ENCODE measurements at places on chromosomes 2 and 18.

- peak; percentile 81 for DNase-seq
These were observed 36.8 kb upstream of the IGFBP2 start for GRCh38 chr2:216596236-216596979.

- no peak for DNase-seq
These were observed 98.2 kb upstream of the SLC8A1 start for GRCh38 chr2:40550085-40550484.

DNA sequence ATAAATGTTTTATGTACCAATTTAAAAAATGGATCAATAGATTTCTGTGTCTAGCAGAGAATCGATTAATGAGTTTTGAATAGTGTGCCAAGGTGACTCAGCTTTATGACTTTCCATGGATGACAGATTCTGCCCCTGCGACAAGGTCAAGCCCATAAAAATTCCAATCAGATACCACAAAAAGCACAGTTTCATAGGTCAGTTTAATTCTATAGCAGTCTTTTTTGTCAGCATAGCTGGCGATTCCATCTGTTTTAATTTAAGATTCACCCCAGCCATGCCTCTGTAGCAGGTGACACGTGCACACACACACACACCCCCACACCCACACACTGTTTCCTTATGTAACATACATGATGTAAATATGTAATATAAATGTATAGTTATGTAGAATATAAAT, 28.9 kb downstream of the RAB31 start:
- no peak for DNase-seq

DNA sequence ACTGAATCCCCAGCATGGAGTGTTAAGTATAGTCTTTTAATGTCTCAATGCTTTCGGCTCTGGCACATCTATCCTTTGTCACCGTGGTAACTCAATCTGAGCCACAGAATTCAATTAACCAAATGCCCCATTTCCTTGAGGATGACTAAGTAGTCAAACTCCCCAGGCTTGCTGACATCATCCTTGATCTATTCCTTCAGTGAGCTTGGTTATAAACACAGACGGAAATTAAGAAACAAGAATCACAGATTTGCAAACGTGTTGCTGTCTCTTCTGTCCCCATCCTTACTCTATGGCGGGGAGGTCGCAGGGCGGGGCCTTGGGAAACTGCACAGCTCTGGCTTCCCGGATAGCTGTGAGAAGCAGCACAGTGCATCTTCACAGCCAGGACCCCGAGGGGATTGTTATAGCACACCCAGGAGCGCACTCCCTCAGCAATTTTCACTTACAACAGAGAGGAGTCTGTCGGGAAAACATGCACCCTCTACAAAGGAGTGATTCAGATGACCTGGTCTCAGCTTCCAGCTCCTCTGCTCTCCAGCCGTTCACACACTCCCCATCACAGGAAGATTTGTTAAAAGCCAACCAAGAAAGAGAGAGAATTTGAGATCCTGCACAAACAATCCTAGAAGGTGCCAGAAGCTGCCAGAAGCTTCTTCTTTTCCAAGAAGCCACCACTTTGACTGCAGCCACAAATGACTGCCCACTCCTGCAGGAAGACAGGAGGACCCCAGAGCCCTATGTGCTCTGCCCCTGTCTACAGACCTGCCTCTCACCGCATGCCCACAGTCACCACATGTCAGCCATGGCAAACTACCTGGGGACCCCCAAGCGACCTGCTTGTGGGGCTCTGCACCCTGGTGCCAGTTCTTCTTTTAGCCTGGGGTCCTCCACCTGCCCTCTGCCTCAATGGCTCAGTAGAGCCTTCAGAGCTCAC, 44.9 kb upstream of the YWHAQ start:
- DNase-seq, result peak; percentile 68

GRCh38 chr2:65081232-65081685, 25.0 kb downstream of the CEP68 start:
- DNase-seq, result no peak

DNA sequence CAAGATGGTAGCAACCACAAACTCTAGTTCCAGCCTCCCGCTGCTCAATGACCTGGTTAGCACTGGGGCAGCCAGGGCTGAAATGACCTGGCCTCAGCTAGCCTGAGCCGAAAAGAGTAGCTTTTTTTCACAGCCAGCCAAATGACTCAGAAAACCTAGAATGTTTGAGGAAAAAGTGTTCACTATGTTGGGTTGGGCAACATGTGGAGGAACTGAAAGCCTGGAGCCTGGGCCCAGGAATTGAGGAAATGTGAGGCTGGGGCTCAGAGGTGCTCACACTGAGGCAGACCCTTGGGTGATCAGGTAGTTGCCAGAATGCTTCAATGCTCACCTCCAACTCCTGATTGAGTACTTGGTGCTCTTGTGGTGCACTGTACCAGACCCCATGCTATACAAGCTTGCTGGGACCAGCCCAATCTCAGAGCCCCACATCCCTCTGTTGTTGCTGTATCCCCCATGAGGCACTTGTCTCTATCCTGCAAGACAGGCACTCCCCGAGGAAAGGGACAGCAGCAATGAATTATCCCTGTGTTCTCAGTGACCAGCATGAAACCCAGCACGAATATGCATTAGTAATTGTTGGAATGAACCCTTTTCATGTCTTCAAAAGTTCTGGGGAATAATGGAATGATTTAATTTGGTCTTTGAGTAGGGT, 116.2 kb downstream of the USP34 start:
- no peak for DNase-seq

DNA sequence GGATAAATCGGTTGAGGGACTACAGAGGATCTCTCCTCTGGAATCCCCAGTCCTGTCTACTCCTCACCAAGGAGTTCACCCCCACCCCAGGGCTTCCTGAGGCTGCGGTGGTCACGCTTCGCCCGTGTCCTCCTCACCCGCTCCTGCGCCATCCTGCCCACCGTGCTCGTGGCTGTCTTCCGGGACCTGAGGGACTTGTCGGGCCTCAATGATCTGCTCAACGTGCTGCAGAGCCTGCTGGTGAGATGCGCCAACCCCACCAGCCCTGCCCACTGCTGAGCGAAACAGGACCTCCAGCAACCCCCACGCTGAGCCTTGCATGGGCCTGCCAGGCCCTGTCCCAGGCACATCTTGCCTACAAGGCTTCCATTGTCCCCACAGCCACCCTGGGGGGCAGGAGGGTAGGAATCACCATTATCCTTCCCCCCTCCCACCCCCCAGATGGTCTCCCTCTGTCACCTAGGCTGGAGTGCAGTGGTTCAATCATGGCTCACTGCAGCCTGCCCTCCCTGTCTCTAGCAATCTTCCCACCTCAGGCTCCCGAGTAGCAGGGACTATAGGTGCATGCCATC, 6.7 kb upstream of the CTDSP1 start:
- DNase-seq, result no peak

DNA sequence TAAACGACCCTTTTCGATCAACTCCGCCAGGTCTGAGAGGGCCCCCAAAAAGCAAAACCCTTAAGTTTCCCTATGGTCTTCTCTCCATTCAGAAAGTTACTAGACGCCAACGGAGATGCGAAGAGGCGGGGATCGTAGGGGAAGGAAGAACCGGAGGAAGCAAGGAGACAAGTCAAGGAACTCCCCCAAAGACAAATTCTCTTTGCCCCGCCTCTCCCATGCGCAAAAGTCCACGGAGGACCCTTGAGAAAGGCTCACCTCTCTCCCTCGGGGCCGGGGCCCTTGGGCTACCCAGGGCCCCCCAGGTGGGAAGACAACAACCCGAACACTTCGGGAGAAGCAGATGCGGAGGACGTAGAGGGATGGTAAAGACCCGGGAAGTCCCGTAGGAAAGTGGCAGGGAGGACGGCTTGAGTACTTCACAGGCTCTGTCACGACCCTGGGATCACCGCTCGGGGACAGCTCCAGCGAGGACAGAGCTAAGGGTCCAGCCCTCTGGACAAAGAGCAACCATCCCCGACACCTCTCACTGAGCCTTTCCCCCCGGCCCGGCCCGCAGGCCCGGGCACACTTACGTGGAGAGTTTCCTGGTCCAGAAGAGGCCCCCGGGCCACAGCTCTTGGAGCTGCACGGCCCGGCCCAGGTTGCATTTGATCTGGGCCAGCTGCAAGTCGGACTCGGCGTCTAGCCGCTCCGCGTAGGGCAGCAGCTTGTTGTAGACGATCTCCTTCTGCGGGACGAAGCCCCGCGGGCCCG, 647 bp downstream of the PSME4 start:
- DNase-seq, result peak; percentile 51

DNA sequence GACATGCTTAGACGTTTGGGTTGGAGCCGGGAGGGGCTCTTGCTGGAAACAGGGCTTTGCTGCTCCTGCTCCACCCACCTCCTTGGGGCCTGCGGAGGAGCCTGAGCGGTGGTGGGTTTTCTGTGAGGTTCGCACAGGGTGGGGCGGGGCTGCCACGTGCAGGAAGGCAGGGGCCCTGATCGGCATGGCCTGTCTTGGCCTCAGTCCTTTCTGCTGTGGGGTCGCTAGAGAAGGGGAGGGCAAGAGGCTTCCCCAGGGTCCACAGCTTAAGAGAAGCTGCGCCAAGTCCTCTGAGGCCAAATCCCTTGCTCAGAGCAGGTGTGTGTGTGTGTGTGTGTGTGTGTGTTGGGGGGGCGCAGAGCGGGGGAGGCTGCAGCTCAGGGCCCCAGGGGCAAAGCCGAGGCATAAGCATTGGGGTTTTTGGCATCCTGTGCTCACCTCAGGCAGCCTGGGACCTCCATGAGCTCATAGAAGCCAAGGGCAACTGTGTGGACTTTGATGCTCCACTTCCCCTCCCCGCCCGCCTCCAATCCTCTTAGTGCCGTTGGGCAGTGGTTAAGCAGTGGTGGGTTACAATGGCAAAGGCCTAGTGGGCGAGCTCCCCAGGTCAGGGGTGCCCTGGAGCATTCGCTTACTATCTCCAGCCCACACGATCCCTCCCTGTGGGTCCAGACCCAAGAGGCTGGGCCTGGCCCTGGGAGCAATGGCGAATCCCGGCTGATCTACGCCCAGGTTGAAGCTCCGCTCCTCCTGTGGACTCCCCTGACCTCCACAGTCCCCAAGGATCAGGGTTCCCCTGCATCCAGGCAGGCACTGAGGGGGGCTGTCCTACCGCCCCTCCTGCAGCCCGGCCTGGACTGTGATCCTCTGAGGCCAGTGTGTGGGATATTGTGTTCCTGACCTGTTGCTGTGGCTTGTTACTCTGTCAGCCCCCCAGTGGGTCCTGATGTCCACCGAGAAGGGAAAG, 28.9 kb downstream of the TOGARAM2 start:
- DNase-seq, result no peak

GRCh38 chr18:73419531-73419930, 551.7 kb upstream of the NETO1 start:
- no peak for DNase-seq

GRCh38 chr2:218236829-218237228, 19.8 kb downstream of the ARPC2 start:
- no peak for DNase-seq

GRCh38 chr2:150432312-150432625, 55.2 kb downstream of the RND3 start:
- DNase-seq, result no peak

GRCh38 chr2:73642338-73643018, at the start of gene NAT8:
TSS of gene NAT8 (minus strand) at chr2:73642422. CDS start at chr2:73641628, 794 bp downstream.
- no peak for DNase-seq

DNA sequence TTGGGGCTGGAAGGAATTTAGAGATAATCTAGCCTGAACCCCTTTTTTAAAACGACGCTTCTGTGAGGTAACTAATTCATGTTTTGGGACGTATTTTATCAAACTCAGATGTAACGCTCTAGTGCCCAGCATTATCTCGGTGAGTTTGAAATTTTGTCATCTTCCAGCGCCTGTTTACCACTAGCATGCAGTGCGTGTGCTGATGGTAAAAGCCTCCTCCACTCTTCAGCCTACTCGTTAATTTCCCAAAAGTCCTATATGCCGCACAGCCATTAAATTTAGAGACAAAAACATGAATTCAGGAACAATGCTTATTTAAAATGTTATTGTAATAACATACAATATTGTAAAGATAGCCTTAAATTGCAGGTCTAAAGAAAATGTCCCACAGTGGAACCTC, 2.8 kb downstream of the ZCCHC2 start:
- DNase-seq, result peak; percentile 14

DNA sequence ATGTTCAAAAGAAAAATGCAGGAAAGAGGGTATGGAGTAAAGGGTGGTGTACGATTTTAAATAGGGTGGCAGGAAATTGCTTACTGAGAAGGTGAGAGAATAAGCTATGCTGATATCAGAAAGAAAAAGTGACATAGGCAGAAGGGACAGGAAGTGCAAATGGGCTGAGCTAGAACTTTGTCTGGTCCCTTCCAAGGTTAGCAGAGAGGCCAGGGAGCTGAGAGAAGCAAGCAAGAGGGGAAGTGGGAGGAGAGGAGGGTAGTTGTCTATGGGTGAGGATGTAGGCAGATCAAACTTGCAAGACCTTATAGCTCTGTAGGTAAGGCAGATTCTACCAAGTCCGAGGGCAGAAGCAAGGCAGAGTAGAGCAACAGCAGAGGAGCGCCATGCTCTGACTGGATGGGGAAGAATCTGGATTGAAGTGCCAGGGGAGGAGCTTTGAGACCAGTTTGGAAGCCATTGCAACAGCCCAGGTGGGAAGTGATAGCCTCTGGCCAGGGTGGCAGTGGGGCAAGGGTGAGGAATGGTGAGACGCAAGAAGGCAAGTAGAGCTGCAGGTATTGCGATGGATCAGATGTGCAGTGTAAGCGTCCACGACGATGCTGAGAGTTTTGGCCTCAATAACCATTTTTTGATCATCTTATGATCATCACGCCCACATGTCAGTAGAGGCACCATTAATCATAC, 134.4 kb upstream of the APCDD1 start:
- DNase-seq, result no peak

DNA sequence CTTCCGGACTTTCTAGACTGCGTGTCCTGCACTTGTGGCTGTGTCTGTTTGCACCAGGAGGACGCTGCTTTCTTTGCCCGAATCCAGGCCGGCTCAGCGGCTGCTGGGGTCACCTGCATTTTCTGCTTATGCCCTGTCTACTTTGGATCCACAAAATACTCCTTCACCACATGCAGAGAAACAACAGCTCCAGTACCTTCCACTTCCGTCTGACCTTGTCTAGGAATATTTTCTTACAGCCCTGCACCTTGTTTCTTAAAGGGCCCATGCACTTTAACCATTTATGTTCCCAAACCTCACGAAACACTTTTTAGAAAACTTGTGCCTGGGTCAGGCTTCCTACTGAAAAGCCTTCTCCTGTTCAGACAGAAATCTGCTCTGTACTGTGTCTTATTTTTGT, 129.4 kb upstream of the NCK2 start:
- no peak for DNase-seq

Data from MCF 10A (cell line).